ENCODE measurements at places on chromosomes 1 and 21.

GRCh38 chr1:84078108-84078841 is 65.8 kb upstream of the PRKACB start:
- peaks cover 11% of the 10 kb centered on the region for H3K4me1 ChIP-seq
- no peak overlapping the region for H3K27ac ChIP-seq
- DNase-seq: no peak
- peak overlapping the region; percentile 91 for H3K4me3 ChIP-seq
- no peaks in the 10 kb centered on the region for H3K27me3 ChIP-seq

GRCh38 chr1:212346601-212347000 is 61.4 kb downstream of the PPP2R5A start:
- no peak overlapping the region for H3K27ac ChIP-seq
- no peak for DNase-seq
- H3K27me3 ChIP-seq: no peaks in the 10 kb centered on the region
- H3K36me3 ChIP-seq: peaks cover 65% of the 10 kb centered on the region

GRCh38 chr21:23223882-23224281 is 2225.7 kb downstream of the NCAM2 start:
- H3K27me3 ChIP-seq: no peaks in the 10 kb centered on the region
- H3K4me1 ChIP-seq: no peaks in the 10 kb centered on the region
- H3K27ac ChIP-seq: no peak overlapping the region
- H3K36me3 ChIP-seq: no peaks in the 10 kb centered on the region
- no peak overlapping the region for H3K4me3 ChIP-seq
- DNase-seq: no peak

DNA sequence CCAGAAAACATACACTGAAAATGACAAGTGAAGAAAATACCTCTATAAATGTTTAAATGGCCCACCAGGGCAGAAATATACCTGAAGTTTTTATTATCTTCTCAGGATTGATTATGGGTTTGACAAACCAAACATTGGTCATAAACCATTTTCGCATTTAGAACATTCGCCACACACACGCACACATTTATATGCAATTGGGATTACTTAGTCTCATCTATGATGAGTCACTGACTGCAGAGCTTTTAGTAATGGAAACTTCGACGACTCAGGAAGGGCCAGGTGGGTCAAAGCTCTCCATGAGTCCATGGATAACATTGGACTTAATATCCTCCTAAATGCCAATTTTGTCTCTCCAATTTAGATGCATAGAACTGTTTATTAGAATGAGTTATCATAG is 16.9 kb downstream of the NRDC start:
- no peak for DNase-seq
- H3K27ac ChIP-seq: no peak overlapping the region
- peaks cover 29% of the 10 kb centered on the region for H3K4me1 ChIP-seq

DNA sequence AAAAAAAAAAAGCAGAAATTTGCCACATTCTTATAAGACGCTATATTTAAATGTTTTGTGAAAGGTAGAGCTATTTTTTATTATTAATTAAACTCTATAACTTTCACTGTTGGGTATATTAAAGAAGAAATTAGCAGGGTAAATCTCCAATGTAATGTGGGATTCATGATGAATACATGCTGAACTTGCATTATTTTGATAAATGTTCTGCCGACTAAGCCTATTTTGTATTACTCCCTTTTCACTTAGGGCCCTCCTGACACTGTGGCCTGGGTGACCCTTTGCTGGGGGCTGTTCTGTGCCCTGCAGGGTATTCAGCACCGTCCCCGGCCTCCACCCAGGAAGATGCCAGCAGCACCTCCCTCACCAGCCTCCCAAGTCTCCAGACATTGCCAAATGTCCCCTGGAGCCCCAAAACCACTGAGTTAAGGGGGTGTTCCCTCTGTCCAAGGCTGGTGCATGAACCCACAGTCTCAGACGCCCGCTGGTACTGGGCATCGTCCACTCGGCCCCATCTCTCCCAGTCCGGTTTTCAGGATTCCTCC is 22.5 kb downstream of the RSPH1 start:
- no peak for DNase-seq
- H3K27me3 ChIP-seq: peaks cover 12% of the 10 kb centered on the region

GRCh38 chr1:157001304-157001703 is 44.2 kb downstream of the ARHGEF11 start:
- no peaks in the 10 kb centered on the region for H3K36me3 ChIP-seq
- H3K27me3 ChIP-seq: peaks cover 22% of the 10 kb centered on the region
- H3K27ac ChIP-seq: no peak overlapping the region
- DNase-seq: no peak
- no peaks in the 10 kb centered on the region for H3K4me1 ChIP-seq

DNA sequence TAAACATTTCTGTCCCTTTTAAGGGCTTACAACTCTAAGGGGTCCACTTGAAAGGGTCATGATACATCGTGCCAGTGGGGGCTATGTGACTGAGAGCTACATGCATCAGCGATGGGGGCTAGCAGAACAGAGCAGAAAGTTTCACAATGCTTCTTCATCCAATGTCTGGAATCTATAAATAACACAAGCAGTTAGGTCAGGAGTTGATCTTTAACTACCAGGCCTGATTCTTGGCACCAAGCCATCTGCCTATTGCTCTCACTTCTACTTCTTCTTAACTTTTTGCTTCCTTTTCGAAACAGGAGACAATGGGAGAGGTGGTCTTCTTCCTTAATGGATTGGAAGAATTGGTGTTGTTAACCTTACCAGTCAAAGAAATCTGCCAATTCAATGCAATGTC is 410.0 kb downstream of the TGFB2 start:
- no peak overlapping the region for H3K4me3 ChIP-seq
- DNase-seq: no peak
- no peaks in the 10 kb centered on the region for H3K4me1 ChIP-seq
- no peaks in the 10 kb centered on the region for H3K36me3 ChIP-seq

- no peak for DNase-seq
- H3K36me3 ChIP-seq: no peaks in the 10 kb centered on the region
- no peak overlapping the region for H3K27ac ChIP-seq
- no peak overlapping the region for H3K4me3 ChIP-seq
- no peaks in the 10 kb centered on the region for H3K27me3 ChIP-seq
Observed at GRCh38 chr1:175878775-175879174, 135.4 kb upstream of the TNR start.

- no peaks in the 10 kb centered on the region for H3K36me3 ChIP-seq
- H3K27ac ChIP-seq: peak overlapping the region; percentile 38
- no peaks in the 10 kb centered on the region for H3K27me3 ChIP-seq
- no peak overlapping the region for H3K4me3 ChIP-seq
- H3K4me1 ChIP-seq: peaks cover 21% of the 10 kb centered on the region
Observed at GRCh38 chr1:111723091-111723806, 15.9 kb downstream of the INKA2 start.

- H3K4me1 ChIP-seq: no peaks in the 10 kb centered on the region
- no peaks in the 10 kb centered on the region for H3K36me3 ChIP-seq
- H3K27ac ChIP-seq: no peak overlapping the region
- peaks cover 10% of the 10 kb centered on the region for H3K27me3 ChIP-seq
- DNase-seq: no peak
- no peak overlapping the region for H3K4me3 ChIP-seq
Observed at GRCh38 chr1:171138980-171139379, 46.1 kb upstream of the FMO2 start.

- H3K4me3 ChIP-seq: no peak overlapping the region
- H3K4me1 ChIP-seq: no peaks in the 10 kb centered on the region
- no peaks in the 10 kb centered on the region for H3K27me3 ChIP-seq
Observed at GRCh38 chr1:194366705-194367104, 1180.3 kb upstream of the B3GALT2 start.
